Activated naive CD8-positive, alpha-beta T cell treated with anti-CD3 and anti-CD28 coated beads, Interleukin-2, amount 10 ng/mL, durations not matched to agents 7 days and 5 days (primary cell): ENCODE measurements at places on chromosomes 3 and 15. TPM values are rescaled to one million over a fixed set of nuclear protein-coding genes. Genes with fewer than 3 reads are reported as not detected.

The GCSAM gene
- total RNA-seq: 11.8 TPM

The MESP1 gene
- total RNA-seq: 2.1 TPM

The PLA2G4D gene
- not detected for total RNA-seq

DNA sequence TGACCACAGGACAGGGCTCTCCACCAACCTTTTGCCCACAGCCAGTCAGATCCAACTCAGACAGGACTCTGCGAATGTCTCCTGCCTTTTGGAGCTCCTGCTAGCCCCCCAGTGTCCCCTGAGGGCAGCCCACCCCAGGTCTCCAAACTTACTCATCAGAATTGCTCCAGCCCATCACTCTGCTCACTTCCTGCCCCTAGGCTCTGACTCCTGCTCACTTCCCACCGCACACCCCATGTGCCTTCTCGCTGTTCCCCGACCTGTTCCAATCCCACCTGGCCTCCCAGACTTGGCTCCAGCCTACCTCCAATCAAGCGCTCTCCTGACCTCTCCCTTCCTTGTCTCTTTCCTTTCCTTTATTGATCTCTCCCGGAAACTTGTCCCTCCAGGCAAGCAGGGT lies 5.9 kb upstream of the STRA6 start:
- no peak for DNase-seq

- DNase-seq: no peak
Observed at GRCh38 chr3:25294169-25294805, 133.8 kb upstream of the RARB start.

DNA sequence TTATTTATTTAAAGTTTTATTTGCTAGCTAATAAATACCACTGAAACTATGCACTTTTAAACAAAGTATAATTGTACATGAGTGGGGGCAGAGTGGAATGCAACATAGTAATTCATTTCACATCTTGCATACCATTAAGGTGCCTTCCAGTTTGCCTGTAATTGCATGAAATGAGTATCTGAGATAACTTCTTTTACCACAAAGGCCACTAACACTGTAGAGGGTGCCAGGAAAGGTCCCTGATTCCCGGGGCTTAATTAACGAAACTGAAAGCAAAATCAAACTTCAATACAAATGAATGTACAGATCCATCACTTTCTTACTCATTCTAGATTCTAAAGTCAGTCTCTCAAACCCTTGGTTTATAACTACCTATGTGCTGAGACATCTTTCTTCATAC lies 2.1 kb downstream of the CD47 start:
- DNase-seq: no peak

GRCh38 chr15:68201879-68202261 lies 3.3 kb downstream of the CALML4 start:
- DNase-seq: no peak

DNA sequence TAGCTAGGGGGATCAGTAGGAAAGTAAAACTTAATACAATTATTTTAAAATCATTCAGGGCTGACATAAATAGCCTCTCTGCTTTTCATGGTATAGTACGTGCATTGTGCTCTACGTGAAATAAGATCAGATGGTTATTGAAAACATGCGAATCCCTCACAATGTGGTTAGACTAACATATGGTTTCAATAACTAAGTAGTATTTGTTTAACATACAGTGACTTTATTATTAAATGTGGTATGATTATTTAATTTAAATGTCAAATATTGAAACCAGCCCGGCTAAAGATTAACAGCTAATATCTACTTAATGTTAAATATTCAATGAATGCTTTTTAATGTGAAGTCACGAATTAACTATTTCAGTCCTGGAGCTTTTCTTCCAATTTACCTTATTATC lies 473.9 kb upstream of the THBS1 start:
- no peak for DNase-seq
